Activated T-helper 2 cell treated with anti-CD3 and anti-CD28 coated beads, Interferon-gamma antibody, Interleukin-2, Interleukin-4, amounts not matched to agents 10 μg/mL and 5 μg/mL and 100 μg/mL, durations not matched to agents 14 hours and 24 hours and 36 hours (primary cell): ENCODE measurements at places on chromosomes 1 and 21. TPM values are rescaled to one million over a fixed set of nuclear protein-coding genes. Genes with fewer than 3 reads are reported as not detected.

Gene HIVEP3
- 33.7 and 34.2 TPM in 2 replicates for total RNA-seq

DNA sequence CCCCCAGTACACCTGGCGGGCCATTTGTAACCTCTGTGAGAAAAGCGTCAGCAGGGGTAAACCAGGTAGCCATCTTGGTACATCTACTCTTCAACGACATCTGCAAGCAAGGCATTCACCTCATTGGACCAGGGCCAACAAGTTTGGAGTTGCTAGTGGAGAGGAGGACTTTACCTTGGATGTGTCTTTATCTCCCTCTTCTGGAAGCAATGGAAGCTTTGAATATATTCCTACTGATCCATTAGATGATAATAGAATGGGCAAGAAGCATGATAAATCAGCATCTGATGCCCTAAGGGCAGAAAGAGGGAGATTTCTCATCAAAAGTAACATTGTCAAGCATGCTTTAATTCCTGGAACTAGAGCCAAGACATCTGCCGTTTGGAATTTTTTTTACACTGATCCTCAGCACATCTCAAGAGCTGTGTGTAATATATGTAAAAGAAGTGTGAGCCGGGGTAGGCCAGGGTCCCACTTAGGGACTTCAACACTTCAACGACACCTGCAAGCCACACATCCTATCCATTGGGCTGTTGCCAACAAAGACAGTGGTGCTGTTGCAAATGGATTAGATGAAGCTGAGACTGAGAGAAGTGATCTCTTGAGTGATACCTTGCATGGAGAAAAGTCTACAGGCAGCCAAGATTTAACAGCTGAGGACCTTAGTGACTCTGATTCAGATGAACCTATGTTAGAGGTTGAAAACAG is 2.7 kb downstream of the ZBED6 start:
- no peak for DNase-seq

DNA sequence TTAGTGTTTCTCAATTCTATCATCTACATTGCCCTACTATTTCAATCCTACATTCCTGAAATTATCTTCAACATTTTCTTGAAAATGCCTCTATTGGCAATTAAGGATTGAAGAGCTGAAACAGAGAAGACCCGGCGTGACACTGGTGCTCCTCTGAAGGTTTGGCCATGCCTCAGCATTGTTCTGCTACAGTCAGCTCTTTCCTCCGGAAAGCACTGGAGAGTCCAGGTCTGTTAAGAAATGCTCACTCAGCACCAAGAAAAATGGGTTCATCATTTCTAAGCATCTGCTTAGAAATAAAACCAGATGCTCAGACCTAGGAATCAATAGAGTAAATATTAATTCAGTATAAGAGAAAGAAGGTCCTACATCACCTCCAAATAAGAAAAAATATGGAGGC is 58.8 kb downstream of the WARS2 start:
- no peak for DNase-seq

- no peak for DNase-seq
These were observed 36.9 kb downstream of the RAP1GAP start for GRCh38 chr1:21631944-21632887.
